ENCODE measurements at places on chromosomes 3 and 15.

- no peak for DNase-seq
Measured at GRCh38 chr3:155701882-155702465, 42.9 kb downstream of the PLCH1 start.

- no peak for DNase-seq
Measured at GRCh38 chr3:149306751-149307434, 26.5 kb downstream of the TM4SF18 start.

DNA sequence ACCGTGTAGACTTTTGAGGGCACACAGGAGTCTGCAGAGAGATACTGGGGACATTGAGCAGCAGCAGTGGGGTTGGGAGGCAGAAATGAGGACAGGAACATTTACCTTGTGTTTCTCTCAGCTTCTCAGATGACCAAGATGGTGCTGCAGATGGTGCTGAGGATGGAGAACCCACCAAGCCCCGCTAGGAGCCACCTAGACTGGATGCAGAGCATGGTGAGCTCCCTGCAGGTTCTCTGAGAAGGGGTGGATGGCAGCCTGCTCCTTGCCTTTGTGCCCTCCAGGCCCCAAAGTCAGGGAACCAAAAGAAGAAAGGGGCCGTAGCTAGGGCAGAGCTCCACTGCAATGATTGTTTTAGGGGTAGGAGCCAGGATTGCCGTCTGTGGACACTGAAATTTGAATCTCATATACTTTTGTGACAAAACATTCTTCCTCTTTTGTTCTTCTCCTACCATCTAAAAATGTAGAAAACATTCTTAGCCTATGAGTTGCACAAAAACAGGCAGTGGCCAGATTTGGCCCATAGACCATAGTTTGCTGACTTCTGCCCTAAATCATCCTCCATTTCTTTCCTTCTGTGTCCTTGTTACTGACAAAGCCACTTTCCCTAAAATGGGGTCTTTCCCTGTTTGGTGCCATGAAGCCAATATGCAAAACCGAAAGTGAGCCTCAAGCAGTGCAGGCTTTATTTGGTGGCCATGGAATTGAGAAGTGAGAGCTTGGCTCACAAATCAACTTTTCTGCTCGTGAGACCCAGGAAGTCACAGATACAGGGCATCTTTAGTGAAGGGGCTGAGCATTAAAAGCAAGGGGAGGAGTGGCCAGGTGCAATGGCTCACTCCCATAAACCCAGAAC lies 11.9 kb upstream of the MUC20 start:
- no peak for DNase-seq

DNA sequence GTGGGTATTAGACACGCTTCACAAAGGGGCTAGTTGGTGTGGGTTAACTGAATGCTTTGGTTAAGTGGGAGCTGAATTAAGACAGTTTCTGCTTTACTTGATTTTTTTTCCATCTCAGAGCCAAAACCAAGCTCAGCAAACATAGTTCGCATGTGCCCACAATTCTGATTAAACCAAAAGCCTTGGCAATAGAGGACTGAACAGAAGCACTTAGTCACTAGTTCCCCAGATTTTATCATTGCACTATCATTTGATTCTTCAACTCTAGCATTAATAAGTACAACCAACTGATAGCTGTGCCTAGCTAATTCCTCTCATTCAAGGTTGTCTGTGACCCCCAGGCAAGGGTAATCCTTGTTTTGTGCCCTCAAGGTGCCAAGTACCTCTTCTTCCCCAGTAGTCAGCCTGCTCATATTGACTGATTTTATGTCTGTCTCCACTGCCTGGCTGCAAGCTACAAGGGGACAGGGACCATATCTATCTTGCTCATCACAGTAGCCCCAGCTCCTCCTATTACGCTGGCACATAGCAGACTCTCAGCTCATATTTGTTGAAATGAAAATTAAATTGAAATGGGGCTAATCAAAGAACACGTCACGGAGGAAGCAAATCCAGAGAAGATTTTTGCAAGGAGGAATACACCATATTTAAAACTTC lies 9.9 kb upstream of the ARHGEF3 start:
- no peak for DNase-seq

GRCh38 chr3:49872801-49873281 lies 3.1 kb upstream of the CAMKV start:
- peak; percentile 37 for DNase-seq

GRCh38 chr3:85342915-85343314 lies 384.1 kb downstream of the CADM2 start:
- DNase-seq: no peak

GRCh38 chr15:63971427-63971805 lies 74.9 kb downstream of the DAPK2 start:
- DNase-seq: peak; percentile 66

DNA sequence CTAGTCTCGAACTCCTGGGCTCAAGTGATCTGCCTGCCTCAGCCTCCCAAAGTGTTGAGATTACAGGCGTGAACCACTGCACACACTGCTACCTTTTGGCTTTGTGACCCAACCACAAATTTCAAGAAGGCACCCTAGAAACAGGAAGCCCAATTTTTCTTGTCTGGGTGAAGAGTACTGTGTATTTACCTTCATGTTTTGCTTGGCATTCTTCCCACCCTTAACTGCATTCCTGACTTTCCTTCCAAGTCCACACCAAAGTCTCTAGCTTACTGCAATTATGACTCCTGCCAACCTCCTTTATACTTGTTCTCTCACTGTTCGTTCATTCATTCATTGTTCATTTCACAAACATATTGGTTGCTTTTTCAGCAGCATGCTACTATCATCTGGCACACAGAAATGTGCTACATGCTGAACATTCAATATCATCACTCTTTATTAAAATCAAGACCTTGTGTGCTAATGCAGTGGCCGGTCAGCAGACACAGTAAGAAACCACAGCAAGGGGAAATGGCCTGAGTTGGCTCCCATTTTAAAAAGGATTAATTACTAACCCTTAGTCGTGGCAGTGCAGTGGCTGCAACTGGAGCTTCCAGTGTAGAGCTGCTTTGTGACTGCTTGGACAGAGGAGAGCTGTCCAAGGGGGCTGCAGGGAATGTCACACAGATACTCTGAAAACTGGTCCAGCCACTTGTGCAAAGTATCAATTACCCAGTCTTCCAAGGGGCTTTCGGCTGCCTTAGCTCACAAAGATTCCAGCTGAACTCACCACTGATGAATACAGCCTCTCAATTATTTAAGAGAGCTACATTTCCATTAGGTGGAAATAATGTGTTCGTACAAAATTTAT lies 94.0 kb downstream of the ETFA start:
- DNase-seq: no peak

- no peak for DNase-seq
Measured at GRCh38 chr15:33066584-33066983, 127.9 kb downstream of the FMN1 start.

DNA sequence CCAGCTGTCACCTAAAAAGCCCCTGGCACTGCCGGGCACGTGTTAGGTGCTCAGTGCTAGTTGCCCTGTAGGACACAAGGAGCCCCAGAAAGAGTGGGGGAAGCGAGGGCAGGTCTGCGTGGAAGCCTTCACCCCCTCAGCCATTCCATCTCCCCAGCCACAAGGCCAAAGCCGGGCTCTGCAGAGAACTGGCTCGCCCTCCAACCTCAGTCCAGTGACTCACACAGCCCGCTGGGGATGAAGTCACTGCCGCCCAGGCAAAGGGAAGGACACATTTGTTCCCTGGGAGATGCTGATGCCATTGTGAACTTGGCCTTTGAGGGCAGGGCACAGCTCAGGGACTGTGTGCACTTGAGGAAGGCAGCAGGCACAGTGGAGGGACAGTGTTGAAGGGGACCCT lies 48.1 kb downstream of the IQSEC1 start:
- DNase-seq: no peak

GRCh38 chr15:63466378-63467192 lies 37.8 kb upstream of the USP3 start:
- DNase-seq: no peak

DNA sequence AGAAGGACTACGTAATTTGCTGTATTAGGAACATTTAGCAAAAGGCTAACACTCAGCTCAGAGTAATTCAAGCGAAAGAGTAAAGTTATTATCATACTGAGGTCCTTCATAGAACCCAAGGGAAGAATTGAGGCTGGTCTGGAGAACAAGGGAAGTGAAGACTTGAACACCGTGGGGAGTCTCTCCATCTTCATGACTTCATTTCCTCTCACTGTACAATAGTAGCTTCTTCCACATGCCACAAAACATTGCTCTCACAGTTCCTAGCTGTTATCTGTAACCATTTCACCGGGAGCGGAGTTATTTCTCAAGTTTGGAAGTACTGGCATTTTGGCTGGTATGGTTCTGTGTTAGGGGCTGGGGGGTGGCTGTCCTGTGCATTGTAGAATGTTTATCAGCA lies 69.7 kb downstream of the MAGI1 start:
- DNase-seq: no peak

GRCh38 chr3:9776896-9777693 lies 7.3 kb upstream of the CAMK1 start:
- DNase-seq: no peak

GRCh38 chr15:92471288-92471687 lies 77.6 kb downstream of the ST8SIA2 start:
- DNase-seq: no peak

DNA sequence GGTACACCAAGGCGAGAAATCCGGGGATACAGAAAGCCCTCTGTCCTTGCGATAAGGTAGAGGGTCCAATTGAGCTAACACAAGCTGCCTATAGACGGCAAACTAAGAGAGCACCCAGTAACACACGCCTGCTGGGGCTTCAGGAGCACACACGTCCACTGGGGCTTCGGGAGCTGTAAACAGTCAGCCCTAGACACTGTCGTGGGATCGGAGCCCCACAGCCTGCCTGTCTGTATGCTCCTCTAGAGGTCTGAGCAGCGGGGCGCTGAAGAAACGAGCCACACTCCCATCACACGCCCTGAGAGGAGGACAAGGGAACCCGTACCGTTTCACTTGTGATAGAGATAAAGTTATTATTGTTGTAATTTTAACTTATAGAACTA lies 486 bp downstream of the SAMMSON start:
- no peak for DNase-seq

GRCh38 chr3:111107662-111108035 lies 36.0 kb downstream of the NECTIN3 start:
- no peak for DNase-seq

GRCh38 chr3:61141227-61141626 lies 110.0 kb downstream of the FHIT start:
- DNase-seq: no peak

GRCh38 chr3:62183969-62184368 lies 189.4 kb downstream of the FEZF2 start:
- no peak for DNase-seq

- no peak for DNase-seq
Measured at GRCh38 chr15:71485094-71485693, 325.2 kb upstream of the NR2E3 start.

DNA sequence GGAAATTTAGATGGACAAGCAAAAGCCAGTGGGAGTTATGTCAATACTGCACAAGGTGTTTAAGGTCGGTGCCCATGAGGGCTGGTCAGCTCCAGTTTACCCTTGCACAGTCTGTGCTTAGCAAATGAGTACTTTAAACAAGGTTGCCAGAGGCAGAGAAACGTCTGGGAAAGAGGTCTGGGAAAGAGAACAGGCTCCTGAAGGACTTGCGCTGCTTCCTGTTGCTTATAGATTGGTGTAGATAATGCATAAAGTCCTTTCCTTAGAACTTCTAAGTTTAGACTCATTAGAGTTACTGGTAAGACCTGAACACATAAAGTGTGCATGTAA lies 162.6 kb upstream of the P2RY1 start:
- DNase-seq: no peak

DNA sequence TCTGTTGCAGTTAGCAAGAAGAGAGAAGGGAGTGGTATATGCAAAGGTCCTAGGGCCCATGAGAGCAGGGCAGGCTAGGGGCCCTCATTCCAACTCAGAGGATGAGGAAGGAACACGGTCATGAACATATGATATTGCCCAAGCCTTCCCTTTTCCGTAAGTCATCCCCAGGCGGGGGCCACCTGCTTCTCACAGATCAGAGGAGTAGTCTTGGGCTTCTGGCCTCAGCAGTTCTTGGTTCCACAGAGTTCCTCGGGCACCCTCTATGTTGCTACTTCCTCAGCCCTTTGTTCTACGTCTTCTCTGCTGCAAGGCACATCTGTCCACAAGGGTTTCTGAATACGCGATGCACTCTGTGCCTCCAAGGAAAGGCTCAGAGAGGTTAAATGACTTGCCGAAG lies 25.3 kb downstream of the EPHB3 start:
- no peak for DNase-seq

DNA sequence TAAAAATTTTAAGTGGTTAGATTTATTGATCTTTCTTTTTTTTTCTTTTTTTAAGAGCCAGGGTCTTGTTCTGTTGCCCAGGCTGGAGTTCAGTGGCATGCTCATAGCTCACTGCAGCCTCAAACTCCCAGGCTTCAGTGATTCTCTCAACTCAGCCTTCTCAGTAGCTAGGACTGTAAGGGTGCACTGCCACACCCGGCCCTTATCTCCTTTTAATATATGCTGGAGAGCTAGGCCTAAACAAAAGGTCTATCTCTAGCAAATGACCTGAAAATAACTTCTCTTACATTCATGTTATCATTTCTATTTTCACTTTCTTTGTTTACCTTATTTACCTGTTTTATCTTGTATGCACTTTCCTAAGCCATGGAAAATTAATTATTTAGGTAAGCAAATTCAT lies 35.2 kb upstream of the MELTF start:
- DNase-seq: no peak

DNA sequence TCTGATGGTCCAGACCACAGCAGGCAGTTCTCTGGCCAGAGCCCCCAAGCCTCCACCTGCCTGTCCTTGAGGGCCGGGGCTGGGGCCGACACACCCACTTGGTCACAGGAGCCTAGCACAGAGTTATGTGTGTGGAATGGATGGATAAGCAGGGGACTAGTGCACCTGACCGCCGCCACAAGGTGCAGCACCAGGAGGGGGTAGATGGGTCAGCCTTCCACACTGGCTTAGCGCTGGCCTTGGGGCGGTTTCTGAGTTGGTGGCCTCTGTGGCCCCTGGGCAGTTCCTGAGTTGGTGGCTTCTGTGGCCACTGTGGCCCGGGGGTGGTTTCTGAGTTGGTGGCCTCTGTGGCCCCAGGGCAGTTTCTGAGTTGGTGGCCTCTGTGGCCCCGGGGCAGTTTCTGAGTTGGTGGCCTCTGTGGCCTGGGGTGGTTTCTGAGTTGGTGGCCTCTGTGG lies 75.8 kb downstream of the FBLN2 start:
- no peak for DNase-seq

- DNase-seq: peak; percentile 51
Measured at GRCh38 chr3:14424711-14425580, 22.5 kb downstream of the SLC6A6 start.

All from activated CD4-positive, alpha-beta T cell treated with anti-CD3 and anti-CD28 coated beads, Interleukin-2, amount 50 U/mL, for 1 hour (primary cell).